ENCODE measurements at places on chromosomes 12 and 14. TPM values are rescaled to one million over a fixed set of nuclear protein-coding genes. Genes with fewer than 3 reads are reported as not detected.

RGS6 gene
- not detected for total RNA-seq

SOX5 gene
- 0.33 TPM for total RNA-seq

HCFC2 gene
- total RNA-seq: 26.9 TPM

NAV3 gene
- 5.4 TPM for total RNA-seq

C1QL4 gene
- total RNA-seq: under 0.01 TPM

LRRIQ1 gene
- 0.68 TPM for total RNA-seq

KRT76 gene
- not detected for total RNA-seq

BDKRB2 gene
- 0.34 TPM for total RNA-seq

KRT8 gene
- 9.5 TPM for total RNA-seq

BIN2 gene
- total RNA-seq: not detected

FLVCR2 gene
- total RNA-seq: 15.8 TPM

ANKRD33 gene
- total RNA-seq: 0.19 TPM

OR4K14 gene
- not detected for total RNA-seq

GPR137C gene
- total RNA-seq: 2.2 TPM

TFCP2 gene
- 20.8 TPM for total RNA-seq

RERG gene
- total RNA-seq: under 0.01 TPM

PAX9 gene
- total RNA-seq: not detected

RIN3 gene
- 7.7 TPM for total RNA-seq

NRIP2 gene
- not detected for total RNA-seq

DBX2 gene
- not detected for total RNA-seq

LGR5 gene
- total RNA-seq: not detected

SYNDIG1L gene
- not detected for total RNA-seq

HOXC5 gene
- total RNA-seq: not detected

RHOJ gene
- total RNA-seq: 76.3 TPM

MYO1H gene
- not detected for total RNA-seq

SLC6A15 gene
- total RNA-seq: 0.51 TPM

SNRPF gene
- total RNA-seq: 15.4 TPM

TSPAN19 gene
- total RNA-seq: under 0.01 TPM

ADAMTS20 gene
- total RNA-seq: not detected

SOCS2 gene
- 83.3 TPM for total RNA-seq

MDGA2 gene
- not detected for total RNA-seq

SLCO1B1 gene
- total RNA-seq: not detected

ERBB3 gene
- 0.88 TPM for total RNA-seq

TEP1 gene
- 36.2 TPM for total RNA-seq

NRL gene
- 0.88 TPM for total RNA-seq

DACT1 gene
- total RNA-seq: 0.05 TPM

LRP1-AS gene
- not detected for total RNA-seq

RNASE1 gene
- total RNA-seq: 64.0 TPM

GPR132 gene
- total RNA-seq: 0.09 TPM

PAPLN gene
- 60.1 TPM for total RNA-seq

EPS8 gene
- total RNA-seq: 29.1 TPM

DNAI7 gene
- total RNA-seq: 0.28 TPM

PTCSC3 gene
- not detected for total RNA-seq

PLEKHH1 gene
- 1.0 TPM for total RNA-seq

SYCP3 gene
- total RNA-seq: not detected

RPGRIP1 gene
- total RNA-seq: not detected

TCL1B gene
- not detected for total RNA-seq
